Esophagus squamous epithelium (tissue), 5 donors: ENCODE measurements at places on chromosomes 6 and 20.

DNA sequence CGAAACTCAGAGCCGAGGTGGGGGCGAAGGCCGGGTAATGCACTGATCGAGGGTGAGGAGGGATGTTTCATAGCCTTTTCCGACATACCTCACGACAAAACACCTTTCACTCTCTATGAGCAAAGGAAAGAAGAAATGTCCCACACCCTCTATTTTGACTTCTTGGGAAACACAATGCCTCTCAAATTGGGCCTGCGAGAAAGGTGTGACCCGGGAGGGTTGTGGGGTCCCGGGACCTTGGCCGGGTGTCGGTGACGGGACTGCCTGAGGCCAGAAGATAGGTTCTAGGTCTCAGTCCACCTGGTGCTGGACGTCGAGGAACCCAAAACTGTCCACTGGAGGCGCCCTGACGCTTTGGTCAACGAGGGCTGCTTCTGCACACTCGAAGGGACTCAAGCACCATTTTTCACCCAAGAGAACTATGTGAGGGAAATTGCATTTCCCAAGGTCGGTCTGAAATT, 41.1 kb upstream of the OSTM1 start:
- DNase-seq: no peak

DNA sequence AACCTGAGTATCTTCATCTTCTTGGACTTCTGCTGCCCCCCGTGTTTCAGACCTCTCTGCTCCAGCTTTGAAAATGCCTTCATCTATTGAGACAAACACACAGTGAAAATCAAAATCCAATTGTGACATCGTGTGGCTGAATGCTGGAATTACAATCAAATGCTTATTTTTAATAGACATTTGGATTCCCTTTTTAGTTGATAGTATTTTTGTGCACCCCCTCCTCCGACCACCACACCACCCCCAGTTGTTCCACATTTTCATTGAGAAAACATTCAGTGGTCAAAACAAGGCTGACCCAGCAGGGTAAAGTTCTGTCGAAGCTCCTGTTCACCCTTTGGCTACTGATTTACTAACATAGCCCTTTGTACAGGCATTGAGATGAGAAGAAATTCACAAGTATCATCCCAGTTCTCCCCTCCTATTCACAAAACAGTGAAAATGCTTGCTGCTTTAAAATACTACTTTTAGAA, 79.0 kb downstream of the NRSN1 start:
- DNase-seq: no peak

DNA sequence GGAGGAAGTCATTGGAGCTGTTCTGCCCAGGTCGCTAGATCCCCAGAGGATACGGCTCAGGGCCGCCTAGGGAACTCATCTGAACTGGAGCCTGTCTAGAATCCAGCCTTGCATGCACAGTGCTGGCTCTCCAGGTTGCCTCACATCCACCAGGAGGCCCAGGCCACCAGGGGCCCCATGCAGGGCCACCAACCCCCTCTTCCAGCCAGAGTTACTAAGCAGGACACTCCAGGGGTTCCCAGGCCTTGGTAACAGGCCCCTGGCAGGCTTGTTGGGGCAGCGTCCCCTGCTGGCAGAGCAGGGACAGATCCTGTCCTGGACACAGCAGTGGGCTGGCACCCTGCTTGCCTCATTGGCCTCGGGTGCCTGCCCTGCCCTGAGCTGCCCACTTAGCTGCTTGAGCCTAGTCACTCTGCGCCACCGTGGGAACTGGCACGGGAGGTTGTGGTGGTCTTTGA, 35.3 kb downstream of the EFCAB8 start:
- DNase-seq: no peak

DNA sequence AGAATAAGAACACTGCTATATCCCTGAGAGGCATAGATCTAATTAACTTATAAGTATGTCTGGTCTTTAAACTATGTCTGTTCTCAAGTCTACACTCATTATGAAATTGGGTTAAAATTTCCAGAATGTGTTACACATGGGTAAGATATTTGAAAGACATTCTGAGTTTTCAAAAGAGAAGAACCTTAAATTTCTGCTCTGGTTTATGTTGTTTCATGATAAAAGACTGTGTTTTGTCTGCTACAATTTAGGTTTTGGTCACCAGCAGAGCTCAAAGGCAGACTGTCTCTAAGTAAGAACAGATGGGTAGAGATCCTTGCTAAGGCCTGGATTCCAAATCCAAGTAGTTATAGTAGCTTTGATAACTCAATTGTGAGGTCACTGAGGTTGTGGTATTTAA, 6.0 kb downstream of the STMND1 start:
- DNase-seq: no peak

DNA sequence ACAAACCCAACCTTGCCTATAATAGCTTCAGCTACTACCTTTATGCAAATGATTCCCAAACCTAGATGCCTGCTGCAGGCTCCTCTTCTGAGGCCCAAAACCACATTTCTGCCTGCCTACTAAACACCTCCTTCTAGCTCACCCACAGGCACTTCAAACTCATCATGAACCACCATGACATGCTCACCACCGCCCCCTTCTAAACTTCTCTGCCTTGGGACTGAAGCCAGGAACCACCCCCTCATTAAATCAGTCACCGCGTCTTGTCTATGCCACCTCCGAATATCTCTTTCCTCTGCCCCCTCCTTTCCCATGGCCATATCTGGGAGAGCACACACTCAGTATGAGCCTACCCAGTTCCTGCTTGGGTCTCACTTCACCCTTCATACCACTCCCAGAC, 101.2 kb downstream of the SNAP25 start:
- no peak for DNase-seq

DNA sequence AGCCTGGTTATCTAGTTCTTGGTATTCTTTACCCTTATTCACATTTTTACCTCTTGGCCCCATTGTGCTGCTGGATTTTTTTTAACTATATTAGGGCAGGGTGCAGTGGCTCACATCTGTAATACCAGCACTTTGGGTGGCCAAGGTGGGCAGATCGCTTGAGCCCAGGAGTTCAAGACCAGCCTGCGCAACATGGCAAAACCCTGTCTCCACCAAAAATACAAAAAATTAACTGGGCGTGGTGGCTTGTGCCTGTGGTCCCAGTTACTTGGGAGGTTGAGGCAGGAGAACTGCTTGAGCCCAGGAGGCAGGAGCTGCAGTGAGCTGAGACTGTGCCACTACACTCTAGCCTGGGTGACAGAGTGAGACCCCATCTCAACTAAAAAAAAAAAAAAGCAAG, 12.2 kb upstream of the TAF8 start:
- no peak for DNase-seq

- no peak for DNase-seq
Measured at GRCh38 chr6:55901765-55902270, 26.4 kb upstream of the BMP5 start.

GRCh38 chr6:128171182-128171581, 270.3 kb upstream of the THEMIS start:
- DNase-seq: no peak

GRCh38 chr6:64750910-64751309, 956.1 kb downstream of the EYS start:
- DNase-seq: no peak

- DNase-seq: no peak
Measured at GRCh38 chr6:26086211-26086610, 1.0 kb upstream of the HFE start.

- no peak for DNase-seq
Measured at GRCh38 chr20:23086056-23086566, at the start of gene CD93. CD93 (minus strand) TSS chr20:23086324; CDS start chr20:23086192, 132 bp downstream.

DNA sequence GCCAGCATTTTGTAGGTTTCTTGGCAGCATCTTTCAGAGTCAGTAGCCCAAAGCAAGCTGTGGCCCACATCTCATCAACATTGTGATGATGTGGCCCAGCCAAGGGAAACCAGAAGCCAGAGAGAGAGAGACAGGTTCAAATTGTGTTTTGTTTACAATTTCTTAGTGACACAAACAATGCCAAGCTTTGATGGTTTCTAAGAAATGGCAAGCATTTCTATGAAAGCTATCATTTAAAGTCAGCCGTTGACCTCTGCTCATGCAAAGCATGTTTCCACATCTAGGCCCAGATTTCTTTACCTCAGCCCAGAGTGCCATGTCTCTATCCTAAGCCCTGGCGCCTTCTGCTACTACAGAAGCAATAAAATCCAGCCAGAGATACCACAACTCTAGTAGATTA, 32.9 kb downstream of the GCM1 start:
- DNase-seq: no peak

DNA sequence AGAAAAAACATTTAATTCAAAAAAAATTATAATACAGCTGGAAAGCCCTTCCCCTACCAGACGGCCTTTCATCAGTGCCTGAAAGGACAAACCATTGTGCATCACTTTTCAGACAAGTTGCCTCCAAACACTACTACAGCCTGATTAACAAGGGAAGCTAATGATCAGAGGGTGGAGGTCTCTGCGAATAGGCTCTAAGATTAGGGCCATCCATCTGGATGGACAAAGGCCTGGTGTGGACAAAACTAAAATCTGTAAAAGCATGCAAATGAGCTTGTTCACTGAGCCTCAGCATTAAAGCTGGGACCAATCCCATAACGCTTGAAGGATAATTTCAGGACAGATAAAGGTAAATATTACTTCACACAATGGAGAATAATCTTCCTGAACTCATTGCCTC, 228.7 kb upstream of the PLN start:
- no peak for DNase-seq
